Colonic mucosa (tissue), 4 donors: ENCODE measurements at places on chromosomes 7 and 10.
A peak's percentile ranks its signal among the peaks of the same experiment; 100 is the strongest.

- no peak for DNase-seq
Observed at GRCh38 chr7:91533996-91534395, 269.8 kb downstream of the FZD1 start.

DNA sequence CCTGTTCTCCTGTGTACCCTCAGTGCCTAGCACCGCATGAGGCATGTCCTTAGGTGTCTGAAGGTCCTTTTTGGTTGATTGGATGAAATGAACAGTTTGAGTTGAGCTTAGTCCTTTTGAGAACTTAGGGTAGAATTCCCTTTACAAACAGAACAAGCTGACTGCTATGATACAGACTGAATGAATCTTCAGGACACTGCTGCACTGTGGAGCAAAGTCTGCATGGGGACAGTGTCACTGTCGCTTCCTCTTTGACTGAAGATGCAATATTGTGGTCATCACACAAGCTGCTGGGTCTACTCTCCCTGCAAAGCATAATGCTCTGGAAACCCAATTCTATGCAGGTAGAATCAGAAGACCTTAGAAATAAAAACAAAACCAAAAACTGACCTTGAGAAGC, 8.6 kb upstream of the PLAU start:
- no peak for DNase-seq

DNA sequence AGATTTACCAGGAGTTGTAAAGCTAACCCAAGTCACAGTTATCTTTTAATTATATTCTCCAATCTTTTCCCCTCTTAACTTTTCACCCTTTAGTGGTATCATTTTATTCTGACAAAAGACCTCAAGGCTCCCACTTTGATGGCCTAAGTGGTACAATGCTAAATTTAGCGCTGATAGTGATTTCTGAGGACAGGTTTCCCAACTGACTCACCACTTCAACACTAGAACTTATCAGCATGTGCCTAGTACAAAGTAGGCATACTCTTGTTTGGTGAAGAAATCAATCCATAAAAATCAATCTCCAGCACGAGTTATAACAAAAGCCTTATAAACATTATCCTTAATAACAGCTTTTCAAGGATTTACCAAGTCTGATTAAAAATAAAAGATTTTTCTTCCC, 7.5 kb downstream of the SNX13 start:
- no peak for DNase-seq

GRCh38 chr10:71436268-71437125, 39.8 kb downstream of the CDH23 start:
- DNase-seq = no peak

DNA sequence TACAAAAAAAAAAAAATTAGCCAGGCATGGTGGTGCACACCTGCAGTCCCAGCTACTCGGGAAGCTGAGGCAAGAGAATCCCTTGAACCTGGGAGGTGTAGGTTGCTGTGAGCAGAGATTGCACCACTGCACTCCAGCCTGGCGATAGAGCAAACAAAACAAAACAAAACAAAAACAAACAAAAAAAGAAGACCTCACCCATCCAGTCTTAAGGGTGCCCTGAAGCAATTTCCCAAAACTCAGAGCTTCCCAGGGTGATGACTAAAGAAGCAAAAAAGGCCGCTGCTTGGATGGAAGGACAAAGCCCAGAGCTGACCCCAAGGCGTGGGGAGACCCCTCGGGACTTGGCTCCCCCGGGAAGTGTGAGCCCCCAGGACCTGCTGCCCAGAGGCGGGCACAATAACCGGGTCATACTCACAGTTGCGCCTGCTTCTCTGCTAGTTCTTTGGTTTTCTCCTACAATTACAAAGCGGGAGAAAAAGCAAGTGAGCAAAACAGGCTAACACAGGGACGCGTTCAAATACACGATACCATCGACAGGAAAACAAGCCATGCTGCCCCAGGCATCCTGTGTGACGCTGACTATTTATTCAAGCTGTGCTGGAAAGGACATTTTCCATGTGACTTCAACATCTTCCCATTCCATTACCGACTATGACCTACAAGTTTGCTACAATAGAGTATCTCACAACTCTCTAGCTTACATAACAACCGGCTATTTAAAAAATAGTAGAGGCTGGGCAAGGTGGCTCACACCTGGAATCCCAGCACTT, 29.9 kb downstream of the PAPOLB start:
- no peak for DNase-seq

DNA sequence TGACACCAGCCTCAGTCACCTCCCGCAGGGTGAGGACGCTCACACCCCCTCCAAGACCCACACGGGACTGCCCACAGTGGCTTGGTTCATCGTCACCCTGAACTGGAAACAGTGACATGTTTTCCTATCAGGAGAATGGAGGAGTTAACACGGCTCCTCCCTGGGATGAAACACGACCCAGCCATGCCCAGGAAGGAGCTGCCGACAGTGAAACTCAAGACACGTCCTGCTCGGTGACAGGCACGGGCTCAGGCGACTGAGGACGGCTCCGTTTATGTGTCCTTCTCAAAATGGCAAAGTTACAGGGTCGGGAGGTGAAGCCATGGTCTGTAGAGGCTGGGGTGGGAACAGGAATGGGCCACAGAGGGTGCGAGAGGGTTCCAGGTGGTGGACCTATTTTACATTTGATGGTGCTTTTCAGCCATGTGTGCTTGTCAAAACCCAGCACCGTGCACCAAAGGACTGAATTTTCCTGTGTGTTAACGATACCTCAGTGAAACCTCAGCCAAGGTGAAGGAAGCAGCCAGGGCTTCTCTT, 272.4 kb downstream of the ADARB2 start:
- DNase-seq = no peak

GRCh38 chr10:69871074-69871473, 69.4 kb downstream of the COL13A1 start:
- no peak for DNase-seq

GRCh38 chr10:117928741-117929140, 118.0 kb downstream of the RAB11FIP2 start:
- no peak for DNase-seq

DNA sequence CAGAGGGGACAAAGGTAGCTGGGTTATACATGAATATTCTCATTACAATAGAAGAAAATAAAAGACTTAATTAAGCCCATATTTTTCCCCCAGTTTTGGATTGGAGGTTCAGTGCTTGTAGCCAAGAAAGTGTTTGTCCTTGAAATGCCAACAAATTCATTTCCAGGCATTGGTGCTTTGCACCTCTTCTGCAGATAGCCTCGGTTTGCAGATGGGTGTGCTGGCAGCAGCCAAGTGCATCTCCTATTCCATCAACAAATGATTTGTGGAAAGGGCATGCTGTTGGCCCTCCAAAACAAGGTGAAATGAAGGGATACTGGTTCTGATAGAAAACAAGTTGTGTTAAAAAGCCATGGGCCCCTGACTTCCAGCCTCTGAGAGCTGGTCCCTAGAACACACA, 187.3 kb downstream of the DPY19L1 start:
- DNase-seq = no peak

DNA sequence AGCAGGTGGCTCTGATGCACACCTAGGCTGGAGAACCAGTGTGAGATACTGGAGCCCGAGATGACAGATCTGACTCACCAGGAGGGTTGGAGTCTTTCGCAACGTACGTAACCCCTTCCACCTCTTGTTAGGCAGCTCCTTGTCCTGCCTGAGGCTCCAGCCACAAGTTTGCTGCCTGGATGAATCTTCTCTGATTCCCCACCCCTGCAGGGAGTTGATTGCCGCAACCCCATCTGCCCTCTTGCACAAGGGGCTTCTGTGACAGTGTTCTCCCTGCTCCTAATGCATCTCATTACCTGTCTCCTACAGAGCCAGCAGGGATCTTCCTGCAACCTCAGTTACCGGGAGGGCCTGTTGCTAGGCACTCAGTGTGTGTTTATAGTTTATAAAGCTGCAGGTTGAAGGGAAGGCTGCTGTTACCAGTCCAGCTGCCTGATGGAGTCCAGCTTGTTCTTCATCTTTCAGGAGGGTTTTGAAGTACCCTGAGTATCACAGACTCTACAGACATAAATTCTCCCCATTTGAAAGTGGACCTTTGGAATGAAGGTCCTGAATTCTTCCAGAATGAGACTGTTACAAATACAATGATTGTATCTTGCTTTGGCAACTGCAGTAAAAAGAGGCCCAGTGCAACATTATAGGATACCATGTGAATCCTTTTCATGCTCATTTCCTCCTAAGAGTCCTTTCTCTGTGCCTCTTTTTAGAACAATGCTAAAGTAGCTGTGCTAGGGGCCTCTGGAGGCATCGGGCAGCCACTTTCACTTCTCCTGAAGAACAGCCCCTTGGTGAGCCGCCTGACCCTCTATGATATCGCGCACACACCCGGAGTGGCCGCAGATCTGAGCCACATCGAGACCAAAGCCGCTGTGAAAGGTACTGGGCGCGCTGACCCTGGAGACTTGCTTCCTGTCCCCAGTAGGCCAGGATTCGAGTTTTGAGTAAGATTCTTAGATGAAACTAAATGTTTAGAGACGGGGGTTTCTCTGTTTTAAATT, 6.5 kb downstream of the MDH2 start:
- DNase-seq = no peak

- DNase-seq = no peak
Observed at GRCh38 chr7:137142376-137142775, 201.2 kb downstream of the PTN start.

- DNase-seq = no peak
Observed at GRCh38 chr7:98506471-98506870, 105.6 kb upstream of the BAIAP2L1 start.

DNA sequence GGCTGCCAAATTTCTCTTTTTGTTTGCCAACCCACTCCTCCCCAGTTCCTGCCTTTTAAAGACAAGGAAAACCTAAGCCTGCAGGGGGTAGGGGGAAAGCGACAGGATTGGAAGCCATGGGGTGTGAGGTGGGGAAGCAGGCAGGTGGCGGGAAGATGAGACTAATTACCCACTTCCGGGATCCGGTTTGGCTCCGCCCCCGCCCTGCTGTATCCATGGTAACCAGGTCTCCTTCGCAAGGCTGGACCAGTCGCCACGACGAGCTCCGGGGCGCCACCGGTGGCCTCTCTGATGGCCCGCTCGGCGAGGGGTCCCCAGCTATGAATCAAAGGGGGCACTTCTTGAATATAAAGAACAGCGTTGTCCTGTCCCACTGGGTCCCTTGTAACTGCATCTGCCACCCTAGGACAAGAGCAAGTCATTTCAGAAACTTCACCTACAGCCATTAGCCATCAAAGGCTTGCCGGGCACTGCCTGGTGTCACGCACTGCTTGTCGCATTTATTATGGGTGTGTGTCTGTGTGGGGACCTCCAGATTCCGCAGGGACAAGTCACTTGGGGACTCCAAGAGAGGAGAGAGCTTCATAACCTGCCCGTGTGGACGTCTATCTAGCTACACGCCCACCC, 55.4 kb upstream of the LMTK2 start:
- DNase-seq = peak; percentile 42

DNA sequence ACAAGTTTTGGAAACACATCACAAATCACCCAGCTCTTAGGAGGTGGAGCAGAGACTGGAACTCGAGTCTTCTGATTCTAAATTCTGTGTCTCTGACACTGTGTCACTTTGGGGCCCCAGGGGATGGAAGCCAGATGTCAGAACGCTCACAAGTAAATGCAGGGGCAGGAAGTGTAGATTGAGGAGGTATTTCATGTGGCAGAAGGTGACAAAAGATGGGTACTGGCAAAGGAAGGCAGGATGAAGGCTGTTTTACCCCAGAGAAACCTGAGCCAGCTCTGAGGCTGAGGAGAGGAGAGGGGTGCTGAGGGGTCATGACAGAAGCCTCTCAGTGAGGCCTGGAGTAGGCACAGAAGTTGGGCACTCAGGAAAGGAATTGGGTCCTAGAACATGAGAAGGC, 6.0 kb upstream of the PURB start:
- DNase-seq = no peak

DNA sequence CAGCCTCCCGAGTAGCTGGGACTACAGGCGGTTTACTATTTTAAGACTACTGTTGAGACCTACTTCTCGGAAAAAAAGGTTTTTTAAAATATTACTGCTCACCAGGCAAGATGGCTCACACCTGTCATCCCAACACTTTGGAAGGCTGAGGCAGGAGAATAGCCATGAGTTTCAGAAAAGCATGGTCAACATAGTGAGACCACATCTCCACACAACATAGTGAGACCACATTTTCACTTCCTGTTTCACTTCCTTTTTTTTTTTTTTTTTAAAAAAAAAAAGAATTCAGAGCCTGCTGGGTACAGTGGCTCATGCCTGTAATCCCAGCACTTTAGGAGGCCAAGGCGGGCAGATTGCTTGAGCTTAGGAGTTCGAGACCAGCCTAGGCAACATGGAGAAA, 46.5 kb downstream of the SVOPL start:
- DNase-seq = no peak

DNA sequence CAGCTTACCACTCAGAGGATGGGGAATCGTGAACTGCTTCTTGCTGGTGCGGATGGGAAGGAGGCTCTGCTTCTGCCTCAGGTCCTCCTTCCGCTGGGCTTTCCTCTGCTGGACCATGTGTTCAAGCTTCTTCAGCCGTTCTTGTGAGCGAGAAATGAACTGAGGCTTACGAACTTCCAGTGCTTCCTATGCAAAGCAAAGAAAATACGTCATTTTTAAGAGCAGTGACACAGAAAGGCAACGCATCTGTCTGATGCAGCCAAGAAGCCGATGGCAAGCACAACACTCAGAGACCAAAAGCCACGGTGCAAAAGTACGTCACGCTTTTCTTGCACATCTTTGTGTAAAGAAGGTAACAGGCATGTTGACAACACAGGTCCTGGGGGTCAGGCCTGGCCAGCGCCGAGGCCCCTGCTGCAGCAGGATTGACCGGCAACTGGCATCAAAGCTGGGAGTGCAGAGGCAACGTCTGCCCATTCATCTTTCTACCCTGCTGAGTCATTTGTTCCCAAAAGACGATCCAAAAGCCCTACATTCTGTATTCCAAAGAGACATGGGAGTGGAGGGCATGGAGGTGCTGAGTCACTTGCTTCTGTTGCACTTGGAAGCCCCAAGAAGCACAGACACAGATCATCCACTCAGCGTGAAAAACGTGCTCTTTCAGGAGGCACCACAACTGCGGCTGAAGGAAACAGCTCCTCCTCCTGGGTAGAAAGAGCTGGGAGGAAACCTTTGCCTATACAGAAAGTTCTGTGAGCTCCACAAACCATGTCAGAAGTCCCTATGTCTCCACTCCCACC, 71.0 kb upstream of the ADAM12 start:
- DNase-seq = no peak

DNA sequence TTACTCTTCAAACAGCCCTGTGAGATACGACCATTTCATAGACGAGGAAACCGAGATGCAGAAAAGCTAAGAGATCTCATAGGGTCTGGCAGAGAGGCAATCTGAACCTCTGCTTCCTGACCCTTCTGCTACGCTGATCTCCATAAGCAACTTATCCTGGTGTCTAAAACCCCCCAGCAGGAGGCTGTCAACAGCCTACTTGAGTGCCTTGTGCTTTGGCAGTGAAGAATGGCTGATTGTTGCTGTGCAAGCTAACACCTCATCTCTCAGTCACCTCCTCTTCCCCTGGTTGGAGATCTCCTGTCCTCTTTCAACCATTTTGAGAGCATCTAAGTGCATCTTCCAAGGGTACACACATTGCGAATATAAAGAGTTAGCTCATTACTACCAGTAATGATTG, 86.2 kb downstream of the AOAH start:
- DNase-seq = no peak
